ENCODE measurements at places on chromosomes 2 and 18.

DNA sequence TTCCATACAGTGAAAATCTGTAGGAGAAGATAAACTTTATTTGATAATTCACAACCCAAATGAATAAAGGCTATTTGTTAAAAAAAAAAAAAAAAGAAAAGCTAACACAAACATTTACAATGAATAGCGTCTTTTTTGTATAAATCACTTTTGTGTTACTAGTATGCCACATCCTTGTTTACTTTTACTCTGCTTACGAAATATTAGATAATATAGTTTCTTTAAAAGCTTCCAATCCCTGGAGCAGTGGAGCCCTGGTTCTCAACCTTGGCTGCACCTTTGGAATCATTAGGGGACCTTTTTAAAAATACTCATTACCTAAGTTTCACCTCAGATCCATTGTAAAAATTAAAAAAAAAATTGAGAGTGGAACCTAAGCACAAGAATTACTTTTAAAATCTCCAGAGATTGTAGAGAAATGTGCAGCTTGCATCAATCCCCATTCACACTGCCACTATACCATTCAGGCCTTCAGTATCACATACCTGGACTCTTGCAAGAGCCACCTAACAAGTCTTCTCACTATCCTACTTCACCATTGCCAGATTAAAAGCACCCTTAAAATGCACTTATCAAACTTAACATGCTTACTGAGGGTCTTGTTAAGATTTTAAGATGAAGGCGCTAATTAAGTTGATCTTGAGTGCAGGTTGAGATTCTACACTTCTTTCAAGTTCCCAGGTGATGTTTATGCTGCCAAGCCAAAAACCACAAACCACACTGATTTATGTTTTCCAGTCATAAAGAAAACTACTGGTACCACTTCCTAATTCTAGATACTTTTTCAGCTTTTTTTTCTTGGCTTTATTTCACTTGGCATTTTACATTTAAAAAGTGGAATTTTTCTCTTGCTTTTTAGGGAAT lies 59.7 kb upstream of the ZC3H15 start:
- peak; percentile 19 for DNase-seq

- DNase-seq: no peak
These were observed 6.3 kb upstream of the EN1 start for GRCh38 chr2:118853651-118854291.

DNA sequence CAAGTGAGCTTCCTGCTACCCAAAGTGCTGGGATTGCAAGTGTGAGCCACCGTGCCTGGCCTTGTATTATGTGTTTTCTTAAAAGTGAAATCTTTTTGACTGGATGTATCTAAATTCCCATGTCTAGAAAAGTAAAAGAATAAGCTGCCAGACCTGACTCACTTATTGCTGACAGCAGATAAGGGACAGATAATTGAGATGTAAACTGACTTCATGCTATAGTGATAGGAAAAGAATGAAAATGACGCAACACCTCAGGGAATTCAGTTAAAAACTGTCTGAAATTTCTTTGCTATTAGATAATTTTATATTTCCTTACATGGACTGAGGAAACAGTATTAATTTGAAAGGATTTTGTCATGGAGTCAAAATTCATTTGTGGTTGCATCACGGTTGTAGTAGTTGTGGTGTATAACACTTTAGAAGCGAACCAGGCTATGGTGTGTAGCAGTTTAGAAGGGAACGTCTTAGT lies 19.4 kb downstream of the TTC27 start:
- no peak for DNase-seq

DNA sequence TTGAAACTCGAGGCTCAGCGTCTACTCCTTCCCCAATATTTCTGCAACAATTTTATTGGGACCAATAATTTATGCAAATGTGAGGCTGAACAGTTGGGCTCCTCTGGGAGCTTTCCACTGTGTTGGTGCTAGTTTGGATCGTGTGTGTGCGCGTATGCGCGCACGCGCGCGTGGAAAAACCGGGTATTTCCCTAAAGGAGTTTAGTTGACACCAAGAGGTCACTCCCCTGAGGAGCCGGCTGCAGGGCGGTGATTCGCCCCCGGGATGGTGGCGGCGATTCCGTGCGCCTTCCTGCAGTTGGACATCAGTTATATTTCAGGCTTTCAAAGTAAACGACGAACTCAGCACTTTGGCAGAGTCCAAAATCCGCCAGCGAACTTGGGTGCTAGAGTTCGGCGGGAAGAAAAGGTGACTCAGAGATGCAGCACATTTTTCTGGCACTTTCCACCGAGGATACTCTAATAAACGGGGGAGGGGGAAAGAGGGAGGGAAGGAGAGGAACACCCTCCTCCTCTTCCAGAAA lies 186.5 kb upstream of the FANCL start:
- DNase-seq: peak; percentile 70

DNA sequence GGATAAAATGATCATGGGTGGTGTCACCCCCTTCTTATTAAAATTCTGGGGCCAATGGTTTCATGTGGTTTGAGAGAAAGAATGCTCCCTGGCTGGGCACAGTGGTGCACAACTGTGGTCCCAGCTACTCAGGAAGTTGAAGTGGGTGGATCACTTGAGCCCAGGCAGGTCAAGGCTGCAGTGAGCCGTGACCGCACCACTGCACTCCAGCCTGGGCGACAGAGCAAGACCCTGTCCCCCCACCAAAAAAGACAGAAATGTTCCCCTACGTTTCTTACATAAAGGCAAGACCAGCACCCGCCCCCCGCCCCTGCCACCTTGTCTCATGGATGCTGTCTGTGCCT lies 53.0 kb upstream of the ID2 start:
- DNase-seq: no peak

- DNase-seq: no peak
These were observed 8.5 kb upstream of the ROCK2 start for GRCh38 chr2:11352781-11353537.

DNA sequence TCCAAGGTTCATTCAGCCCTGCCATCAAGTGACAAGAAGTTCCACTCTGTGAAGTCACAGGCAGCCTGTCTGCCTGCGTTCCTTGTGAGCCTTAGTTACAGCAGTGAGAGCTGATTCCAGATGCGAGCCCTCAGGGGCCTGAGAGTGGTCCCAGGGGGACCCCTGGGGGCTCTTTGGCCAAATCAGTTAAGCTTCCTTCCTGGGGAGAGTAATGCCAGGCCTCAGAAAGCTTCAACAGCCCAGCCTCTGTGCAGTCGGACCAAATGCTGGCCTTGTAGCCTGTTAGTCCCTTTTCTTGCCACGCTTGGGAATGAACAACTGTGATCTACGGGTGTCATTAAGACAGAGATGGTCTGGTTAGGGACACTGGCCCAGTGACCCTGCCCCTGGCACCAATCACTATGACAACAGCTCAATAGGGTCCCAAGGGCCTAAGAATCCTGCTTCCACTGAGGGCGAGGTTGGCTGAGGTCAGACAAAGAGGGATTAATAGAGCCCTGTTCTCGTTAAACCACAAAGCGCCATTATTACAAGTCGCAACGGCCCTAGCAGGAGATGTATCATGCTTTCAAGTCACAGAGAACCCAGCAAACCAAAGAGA lies 50.9 kb downstream of the HS1BP3 start:
- no peak for DNase-seq

DNA sequence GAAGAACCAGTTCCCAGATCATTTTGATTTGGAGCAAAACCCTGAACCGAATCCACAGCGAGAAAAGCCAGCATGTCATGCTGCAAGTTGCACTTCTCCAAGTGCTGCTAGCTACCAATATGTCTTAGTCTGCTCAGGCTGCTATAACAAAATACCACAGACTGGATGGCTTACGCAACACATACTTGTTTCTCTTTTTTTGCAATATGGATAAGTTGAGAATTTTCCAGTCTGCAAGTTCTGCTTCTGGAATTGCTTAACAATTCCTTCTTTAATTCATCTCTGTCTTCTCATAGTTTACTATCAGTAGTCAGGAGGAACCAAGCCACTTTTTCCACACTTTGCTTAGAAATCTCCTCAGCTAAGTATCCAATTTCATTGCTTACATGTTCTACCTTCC lies 105.9 kb upstream of the RBBP8 start:
- DNase-seq: no peak

DNA sequence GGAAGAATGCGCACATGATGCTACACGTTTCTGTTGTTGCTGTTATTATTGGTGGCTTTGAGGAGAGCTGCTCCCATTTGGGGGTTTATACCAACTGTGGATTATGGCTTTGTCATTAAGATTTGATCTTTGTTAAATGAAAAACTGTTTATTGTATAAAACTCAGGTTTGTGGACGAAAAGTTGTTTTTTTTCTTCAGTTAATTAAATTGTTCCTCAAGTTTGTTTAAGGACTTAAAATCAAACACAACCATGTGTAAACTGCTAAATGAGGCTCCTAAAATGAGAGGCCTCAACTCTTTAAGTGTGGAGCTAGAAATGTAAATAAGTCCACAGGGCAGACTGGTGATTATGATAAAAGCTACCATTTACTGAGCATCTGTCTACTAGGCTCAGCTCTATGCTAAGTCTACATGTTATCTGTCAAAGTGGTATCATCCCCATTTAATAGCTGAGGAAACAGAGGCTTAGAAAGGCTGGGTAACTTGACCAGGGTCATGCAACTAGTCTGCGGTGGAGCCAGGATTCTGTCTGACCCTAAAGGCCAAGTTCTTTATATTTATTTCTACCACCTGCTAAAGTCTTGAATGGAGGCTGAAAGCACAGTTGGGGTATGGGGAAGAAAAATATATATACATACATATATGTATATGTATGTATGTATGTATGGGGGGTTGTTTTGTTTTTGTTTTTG lies 4.1 kb downstream of the MYCN start:
- no peak for DNase-seq

- no peak for DNase-seq
These were observed 666.1 kb upstream of the NRXN1 start for GRCh38 chr2:51698021-51698420.

DNA sequence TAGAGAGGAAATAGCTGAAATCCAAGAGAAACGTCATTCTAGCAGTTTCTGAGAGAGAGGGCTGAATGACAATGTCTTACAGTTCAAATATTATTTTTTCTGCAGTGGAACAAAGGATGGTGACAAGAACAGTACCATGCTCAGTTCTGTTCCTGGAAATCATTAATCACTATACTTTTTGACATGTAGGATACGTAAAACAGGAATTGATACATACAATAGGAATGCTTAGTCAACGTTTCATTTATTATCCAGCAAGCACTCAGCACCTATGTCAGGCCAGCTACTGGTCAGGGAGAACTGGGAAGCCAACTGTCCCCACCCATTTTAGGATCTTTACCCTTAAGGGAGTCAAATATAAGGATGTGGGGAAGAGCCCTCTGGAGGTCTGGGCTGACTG lies 114.7 kb downstream of the DHRS9 start:
- no peak for DNase-seq

GRCh38 chr2:62806231-62806630 lies 100.7 kb downstream of the EHBP1 start:
- no peak for DNase-seq

GRCh38 chr18:45175511-45175910 lies 439.8 kb upstream of the SLC14A2 start:
- no peak for DNase-seq

GRCh38 chr2:42784204-42784880 lies 8.0 kb downstream of the HAAO start:
- DNase-seq: no peak

GRCh38 chr2:31192396-31192795 lies 24.9 kb downstream of the CAPN14 start:
- no peak for DNase-seq

DNA sequence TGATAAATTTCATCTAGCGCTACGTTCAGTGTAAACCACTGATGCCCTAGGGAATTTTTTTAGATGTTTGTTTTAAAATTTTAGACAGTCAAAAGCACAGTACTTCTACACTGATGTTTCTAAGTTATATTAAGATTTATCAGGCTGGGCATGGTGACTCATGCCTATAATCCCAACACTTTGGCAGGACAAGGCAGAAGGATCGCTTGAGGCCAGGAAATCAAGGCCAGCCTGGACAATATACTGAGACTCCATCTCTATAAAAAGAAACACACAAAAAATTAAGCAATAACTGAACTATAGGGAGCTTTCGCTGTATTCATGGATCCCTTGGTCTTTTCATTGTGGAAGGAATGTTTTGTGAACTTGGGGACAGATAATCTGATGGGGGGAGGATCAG lies 50.6 kb upstream of the MAPRE2 start:
- DNase-seq: no peak

DNA sequence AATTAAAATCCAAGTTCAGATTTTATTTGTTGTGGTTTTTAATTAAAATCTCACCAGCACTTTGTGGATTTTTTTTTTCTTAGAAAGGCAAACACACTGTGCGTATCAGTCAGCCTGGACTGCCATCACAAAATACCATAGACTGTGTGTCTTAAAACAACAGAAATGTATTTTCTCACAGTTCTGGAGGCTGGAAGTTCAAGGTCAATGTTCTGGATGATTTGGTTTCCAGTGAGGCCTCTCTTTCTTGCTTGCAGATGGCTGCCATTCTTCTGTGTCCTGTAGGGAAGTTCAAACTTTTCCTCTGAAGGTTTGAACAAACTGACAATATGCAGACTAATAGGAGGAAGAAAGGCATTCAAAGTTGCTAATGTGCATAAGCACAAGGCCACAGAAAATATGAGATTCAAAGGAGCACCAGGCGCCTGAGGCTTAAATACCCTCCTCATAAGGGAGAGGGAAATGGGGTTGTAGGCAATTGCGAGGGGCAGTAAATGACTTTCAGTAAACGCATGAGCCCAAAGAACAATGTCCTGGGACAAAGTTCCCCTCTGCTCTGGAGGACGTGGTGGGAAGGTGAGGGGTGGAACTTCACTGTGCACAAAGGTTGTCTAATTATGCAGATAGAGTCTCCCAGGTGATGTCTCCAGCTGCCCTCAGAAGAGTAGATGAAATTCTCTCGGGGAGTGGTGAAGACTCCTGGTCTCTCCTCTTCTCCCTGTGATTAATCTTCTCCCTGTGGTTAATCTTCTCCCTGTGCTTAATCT lies 26.5 kb upstream of the KCNF1 start:
- no peak for DNase-seq

GRCh38 chr2:230984393-230985220 lies 11.3 kb upstream of the SPATA3 start:
- no peak for DNase-seq

GRCh38 chr2:206915121-206915520 lies 24.2 kb upstream of the CPO start:
- peak; percentile 74 for DNase-seq

GRCh38 chr18:35463050-35463449 lies 34.7 kb downstream of the INO80C start:
- peak; percentile 81 for DNase-seq

- no peak for DNase-seq
These were observed 23.0 kb upstream of the ODC1 start for GRCh38 chr2:10471046-10471571.

DNA sequence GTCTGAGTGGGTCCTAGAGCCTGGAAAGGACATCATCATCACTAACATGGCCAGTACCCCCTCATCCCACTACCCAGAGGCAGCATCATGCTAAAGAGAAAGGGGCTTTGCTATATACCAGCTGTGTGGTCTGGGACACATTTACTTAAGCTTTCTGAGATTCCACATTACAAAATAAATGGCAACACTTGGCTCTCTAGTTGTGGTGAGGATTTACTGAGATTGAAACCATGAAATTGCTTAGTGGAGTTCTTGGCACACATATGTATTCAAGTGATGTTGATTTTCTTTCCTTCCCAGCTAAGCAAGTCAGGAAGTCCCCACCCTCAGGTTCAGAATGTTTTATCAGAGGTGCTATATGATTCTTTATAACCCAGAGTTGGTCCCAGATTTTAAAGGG lies 362.0 kb downstream of the CLIP4 start:
- no peak for DNase-seq
